ENCODE measurements at places on chromosomes 7 and 10.

GRCh38 chr7:1787681-1788235 is 117.7 kb downstream of the ELFN1 start:
- no peak for DNase-seq

DNA sequence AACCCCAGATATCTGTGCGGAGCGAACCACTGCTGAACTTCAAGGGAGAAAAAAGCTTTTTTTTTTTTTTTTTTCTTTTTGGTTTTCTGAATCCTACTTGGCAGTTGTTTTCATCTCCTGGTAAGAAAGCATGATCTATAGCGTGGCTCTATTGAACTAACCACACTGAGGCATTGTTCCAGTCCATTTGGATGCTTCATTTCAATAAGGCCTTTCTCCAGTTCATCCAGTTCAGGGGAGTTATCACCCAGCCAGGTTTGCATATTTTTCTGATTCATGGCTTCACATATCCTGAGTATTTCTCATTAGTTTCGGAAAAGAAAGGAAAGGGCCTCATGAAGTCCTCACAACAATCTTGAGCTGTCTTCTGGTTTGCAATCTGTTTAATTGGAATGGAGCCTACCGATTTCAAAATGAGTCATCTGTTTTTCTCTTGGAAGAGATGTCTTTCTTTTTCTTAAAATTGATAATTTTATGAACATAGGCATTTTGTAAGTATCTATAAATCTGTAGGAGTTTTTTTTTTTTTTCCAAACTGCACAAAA is 93.1 kb upstream of the STEAP4 start:
- no peak for DNase-seq

- DNase-seq: no peak
Measured at GRCh38 chr10:52319926-52320325, 5.8 kb downstream of the DKK1 start.

DNA sequence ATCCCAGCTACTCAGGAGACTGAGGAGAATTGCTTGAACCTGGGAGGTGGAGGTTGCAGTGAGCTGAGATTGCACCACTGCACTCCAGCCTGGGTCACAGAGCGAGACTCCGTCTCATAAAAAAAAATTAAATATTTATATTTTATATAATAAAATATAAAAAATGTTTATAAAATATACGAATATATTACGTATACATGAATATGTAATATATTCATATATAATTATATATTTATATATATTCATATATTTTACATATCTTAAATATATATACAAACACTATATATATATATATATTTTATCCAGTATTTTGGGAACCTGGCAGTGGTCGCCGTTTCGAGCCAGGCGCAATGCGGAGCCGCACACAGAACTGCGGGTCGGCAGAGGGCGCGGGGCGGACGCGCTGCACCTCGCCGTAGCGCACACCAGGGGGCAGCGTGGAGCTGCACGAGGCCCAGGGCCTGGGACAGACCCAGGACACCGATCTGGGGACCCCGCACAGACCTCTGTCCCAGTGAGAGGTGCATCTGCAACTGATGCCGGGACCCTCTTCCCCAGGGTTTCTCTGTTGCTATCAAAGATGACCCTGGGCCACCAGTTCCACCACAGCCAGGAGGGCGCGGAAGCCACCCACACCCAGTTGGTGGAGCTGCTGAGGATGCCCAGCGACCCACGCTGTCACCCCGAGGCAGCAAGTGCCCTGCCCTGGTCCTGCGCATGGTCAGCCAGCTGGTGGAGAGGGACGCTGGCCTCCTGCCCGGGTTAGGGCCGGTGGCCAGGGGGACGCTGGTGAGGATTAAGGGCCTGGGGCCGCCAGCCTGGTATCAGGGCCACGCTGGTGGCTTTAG is 22.7 kb downstream of the AP5Z1 start:
- peak; percentile 35 for DNase-seq

DNA sequence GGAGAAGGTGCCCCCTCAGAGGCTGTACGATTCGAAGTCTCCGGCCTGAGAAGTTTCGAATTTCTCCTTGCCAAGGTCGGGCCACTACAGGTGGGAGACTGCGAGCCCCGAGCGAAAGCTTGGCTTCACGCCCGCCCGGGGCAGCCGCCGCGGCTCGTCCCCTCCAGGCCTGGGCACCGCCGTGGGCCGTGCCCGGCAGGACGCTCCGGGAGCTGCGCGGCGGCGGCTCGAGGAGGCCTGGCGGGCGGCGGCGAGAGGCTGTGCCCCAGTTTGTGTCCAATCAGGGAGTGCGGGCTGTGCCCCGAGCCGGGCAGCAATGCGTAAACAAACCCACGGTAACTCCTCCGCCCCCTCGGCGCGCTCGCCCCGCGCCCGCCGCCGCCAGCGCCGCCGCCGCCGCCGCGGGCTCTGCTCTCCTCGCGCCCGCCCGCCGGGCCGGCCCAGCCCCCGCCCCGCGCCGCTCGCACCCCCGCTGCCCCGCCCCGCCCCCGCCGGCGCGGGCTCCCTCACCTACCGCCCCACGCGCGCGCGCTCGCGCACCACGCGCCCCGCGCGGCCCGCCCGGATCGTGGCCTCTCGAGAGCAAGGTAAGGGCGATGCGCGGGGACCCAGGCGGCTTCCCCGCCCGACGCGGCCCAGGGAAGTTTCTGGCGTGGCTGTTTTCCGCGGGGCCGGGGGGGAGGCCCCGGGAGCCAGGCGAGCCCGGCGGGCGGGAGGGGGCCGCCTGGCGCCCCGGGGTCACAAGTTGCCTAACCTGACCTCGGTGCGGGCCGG is 57.8 kb upstream of the PCGF5 start:
- peak; percentile 21 for DNase-seq

DNA sequence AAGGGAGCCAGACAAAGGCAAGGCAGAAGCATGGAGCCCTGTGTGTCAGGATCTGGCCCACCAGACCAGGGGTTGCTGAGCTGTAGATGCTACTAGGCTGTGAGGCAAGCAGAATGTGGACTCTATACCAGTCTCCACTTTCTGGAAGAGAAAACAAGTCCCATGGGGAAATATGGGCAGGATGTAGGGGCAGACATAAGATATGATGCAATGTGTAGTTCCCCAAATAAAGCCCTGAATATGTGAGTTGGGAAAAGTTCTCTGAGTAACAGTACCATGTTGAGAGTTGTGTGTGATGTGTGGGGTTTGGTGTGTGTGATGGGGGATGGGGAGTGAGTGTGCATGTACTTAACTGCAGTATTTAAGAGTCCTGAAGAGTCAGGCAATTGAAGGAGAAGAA is 62.3 kb downstream of the NPSR1 start:
- no peak for DNase-seq

- no peak for DNase-seq
Measured at GRCh38 chr7:2143981-2144595, 88.7 kb downstream of the MAD1L1 start.

GRCh38 chr7:93043385-93043985 is 74.3 kb downstream of the SAMD9 start:
- DNase-seq: no peak

DNA sequence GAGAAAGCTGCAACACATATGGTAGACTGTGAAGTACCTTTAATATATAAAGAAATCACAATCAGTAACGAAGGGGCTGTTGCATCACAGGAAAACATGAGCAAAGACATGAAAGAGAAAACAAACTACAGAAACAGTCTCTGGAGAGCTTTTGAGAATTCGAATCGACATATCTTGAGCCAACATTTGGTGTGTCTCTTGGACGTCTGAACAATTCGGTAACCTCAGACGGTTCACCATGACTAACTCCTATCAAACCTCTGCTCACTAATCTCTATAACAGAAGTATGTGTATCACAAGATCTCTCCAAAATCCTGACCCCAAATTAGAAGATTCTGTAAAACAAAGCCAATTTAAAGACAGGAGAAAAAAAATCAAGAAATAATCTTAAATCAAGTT is 262.0 kb upstream of the YAE1 start:
- DNase-seq: no peak

DNA sequence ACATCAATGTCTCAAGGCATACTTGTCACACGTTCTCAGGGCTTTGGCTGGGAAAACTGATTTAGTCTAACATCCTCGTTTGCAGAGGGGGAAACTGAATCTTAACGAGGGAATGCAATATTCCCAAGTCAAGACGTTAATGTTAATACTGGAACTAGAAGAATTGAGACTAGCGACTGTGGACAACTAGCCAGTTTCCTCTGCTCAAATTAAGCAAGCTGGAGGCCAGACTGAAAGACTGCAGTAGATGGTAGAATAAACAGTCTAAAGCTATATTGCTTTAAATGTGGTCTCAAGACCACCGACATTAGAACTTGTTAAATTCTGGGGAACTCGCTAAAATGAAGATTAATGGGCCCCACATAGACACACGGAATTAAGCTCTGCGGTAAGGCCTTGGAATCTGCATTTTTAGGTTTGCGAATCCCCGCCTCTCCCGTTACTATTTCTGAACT is 639 bp upstream of the TFAM start:
- no peak for DNase-seq

- DNase-seq: no peak
Measured at GRCh38 chr7:158487631-158488151, 99.9 kb downstream of the PTPRN2 start.

GRCh38 chr10:14587540-14588083 is 187.1 kb downstream of the FAM107B start:
- DNase-seq: no peak

GRCh38 chr7:140391634-140392033 is 6.7 kb downstream of the SLC37A3 start:
- DNase-seq: no peak

DNA sequence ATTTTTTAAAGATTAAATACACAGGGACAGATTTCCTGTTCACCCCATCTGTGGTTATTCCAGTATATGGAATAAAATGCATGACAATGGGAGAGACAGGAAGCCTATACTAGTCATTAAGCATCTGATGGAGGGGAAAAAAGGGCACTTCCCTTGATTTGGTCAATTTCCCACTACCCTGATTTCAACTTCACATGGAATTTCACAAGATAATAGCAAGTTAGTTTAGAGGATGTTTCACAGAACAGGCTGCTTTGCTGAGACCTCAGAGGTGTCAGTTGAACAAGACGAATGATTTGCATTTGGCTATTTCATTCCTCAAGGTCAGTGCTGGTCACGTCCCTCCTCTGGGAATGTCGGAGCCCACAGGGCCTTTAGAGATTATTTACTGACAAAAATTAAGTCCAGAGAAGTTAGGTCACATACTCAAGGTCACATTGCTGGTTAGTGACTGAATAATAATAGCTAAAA is 4.7 kb upstream of the ITPRIP start:
- DNase-seq: no peak

All from stimulated activated CD8-positive, alpha-beta memory T cell treated with anti-CD3 and anti-CD28 coated beads, Interleukin-7, amount 100 ng/mL, for 24 hours (primary cell).